ENCODE measurements at places on chromosomes 1 and 21.

GRCh38 chr1:78437941-78438340 lies 52.8 kb upstream of the PTGFR start:
- DNase-seq = no peak

GRCh38 chr1:43871181-43871910 lies 62.3 kb upstream of the ARTN start:
- DNase-seq = no peak

- DNase-seq = no peak
These were observed 95.3 kb downstream of the C1orf21 start for GRCh38 chr1:184482136-184482535.

GRCh38 chr1:182139496-182139895 lies 78.0 kb upstream of the ZNF648 start:
- DNase-seq = no peak

DNA sequence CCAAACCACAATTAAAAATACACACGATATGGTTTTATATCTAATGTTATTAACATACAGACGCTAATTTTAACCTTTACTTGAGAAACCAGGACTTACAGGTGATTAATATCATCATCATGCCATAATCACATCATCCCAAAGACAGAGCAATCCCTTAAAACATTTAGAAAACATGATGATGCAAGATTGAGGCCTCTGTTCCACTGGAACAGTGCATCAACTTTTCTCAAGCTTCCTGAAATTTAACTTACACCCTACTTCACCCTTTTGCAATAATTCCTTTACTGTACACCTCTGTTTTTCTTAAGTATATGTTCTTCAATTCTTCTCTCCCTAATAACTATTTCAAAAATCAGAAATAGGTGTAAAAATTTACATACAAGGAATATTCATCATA lies 38.1 kb downstream of the KDM5B start:
- no peak for DNase-seq

DNA sequence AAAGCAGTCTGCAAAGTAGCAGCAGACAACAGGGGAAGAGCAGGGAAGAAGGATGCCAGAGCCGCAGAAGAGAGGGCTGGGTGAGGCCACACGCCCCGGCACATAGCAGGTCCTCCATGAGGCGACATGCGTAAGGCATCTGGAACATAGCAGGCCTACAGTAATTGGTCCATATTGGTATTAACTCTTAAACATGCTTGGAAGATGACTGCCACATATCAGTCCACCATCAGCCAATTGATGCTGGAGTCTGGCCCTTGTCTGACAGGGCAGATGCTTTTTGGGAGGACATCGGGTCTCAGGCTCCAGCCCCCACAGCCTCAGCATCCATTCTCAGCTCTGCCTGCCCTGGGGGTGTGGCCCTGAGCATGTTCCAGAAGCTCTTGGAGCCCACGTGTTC lies 93.7 kb downstream of the TAS1R2 start:
- DNase-seq = no peak

GRCh38 chr1:22344329-22344630 lies 107.4 kb upstream of the ZBTB40 start:
- no peak for DNase-seq

GRCh38 chr1:32336963-32337675 lies 1.1 kb upstream of the MARCKSL1 start:
- no peak for DNase-seq

- DNase-seq = no peak
These were observed 376.5 kb downstream of the ADGRL2 start for GRCh38 chr1:82177192-82177591.

DNA sequence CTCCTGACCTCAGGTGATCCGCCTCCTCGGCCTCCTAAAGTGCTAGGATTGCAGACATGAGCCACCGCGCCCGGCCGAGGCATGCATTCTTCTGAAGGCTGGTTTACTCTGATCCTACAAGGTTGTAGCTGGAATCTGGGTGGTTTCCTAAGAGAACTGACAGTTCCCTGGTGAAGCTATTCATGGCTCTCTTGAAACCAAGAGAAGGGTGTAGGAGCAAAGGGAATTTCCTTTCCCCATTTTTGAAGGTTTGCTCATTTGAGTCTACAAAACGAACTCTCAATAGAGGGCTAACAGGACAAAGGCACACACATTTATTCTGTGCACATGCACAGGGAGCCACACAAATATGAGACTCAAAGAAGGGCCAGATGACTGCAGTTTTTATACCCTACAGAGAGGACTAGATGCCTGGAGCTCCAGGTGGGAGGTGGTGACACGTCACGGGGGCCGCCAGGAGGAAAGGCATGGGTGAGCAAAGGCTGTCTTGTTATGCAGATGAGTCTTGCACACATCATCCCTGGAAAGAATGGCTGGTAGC lies 49.5 kb upstream of the ERRFI1 start:
- DNase-seq = no peak

GRCh38 chr1:63674865-63675419 lies 81.7 kb downstream of the PGM1 start:
- no peak for DNase-seq

DNA sequence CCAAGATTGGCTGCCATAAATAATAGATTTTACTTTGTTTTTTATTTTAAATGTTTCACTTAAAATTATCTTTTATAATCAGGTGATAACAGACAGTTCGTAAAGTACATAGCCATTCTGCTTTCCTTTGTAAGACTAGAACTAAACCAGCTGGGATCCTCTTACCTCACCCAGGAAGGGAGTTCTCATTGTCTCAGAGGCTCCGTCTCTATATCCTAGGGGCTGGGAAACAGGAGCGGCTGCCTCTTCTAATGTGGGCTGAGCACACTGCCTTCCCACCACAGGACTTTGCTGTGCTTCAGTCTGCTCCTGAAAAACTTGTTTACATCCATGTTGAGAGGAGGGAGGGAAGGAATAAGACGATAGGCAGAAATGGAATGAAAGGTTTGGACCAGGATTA lies 45.6 kb upstream of the PGD start:
- DNase-seq = no peak

DNA sequence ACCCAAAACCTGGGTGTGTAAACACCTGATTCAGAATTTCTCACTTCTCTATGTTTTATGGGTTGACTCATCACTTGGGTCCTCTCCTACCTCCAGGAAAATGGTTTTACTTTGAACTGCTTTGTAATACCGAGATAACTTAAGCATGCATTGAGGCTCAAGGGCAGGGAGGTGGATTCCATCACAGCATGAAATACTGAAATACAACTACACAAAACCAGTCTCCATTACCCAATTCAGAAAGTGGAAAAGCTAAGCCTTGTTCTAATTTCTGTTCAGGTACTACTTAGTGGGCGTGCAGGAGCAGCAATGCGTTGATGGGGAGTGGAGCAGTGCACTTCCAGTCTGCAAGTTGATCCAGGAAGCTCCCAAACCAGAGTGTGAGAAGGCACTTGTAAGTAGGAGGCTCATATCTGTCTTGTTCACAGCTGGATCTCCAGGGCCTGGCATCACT lies 6.1 kb upstream of the C4BPA start:
- no peak for DNase-seq

GRCh38 chr1:215530401-215530984 lies 36.6 kb upstream of the KCTD3 start:
- DNase-seq = no peak

GRCh38 chr1:58293388-58293787 lies 253.1 kb downstream of the OMA1 start:
- DNase-seq = no peak

DNA sequence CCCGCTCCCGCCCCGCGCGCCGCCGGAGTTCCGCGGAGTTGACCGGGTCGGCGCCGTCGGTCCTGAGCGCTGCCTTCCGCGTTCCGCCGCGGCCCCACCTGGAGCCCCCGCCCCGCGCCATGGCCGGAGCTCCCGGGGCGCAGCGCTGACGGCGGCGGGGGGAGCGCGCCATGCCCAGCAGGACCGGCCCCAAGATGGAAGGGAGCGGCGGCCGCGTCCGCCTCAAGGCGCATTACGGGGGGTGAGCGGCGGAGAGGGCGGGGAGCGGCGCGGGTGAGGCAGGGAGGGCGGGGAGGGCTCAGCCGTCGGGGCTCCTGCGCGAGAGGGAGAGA lies 216 bp downstream of the PRKCZ start:
- no peak for DNase-seq

- no peak for DNase-seq
These were observed 5.0 kb downstream of the MTR start for GRCh38 chr1:236800002-236800620.

DNA sequence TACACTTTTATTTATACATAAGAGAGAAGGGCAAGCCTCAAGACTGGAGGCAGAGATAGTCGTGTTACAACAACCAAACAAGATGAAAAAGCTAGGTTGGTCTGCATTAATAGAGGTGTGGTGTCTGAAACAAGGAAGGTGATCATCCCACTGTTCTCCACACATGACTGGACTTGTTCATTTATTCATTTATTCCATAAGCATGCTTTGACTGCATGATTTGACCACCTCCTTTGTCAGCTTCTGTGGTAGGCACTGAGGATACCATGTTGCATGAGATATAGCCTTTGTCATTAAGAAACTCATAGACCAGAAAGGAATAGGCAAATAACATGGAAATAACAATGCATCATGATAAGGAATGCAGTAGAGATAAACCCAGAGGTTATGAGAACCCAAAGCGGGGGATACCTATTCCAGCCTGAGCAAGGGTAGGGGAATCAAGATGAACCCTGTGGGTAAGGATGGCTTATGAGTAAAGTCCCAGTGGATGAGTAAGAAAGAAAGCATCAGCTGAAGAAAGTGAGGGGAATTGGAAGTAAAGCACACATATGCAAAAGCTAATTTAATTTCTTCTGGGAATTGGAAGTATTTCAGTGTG lies 173.7 kb upstream of the FGGY start:
- DNase-seq = no peak

- DNase-seq = no peak
These were observed 10.9 kb downstream of the NR5A2 start for GRCh38 chr1:200038325-200038980.

GRCh38 chr1:247368490-247369145 lies 37.0 kb upstream of the ZNF496 start:
- no peak for DNase-seq

DNA sequence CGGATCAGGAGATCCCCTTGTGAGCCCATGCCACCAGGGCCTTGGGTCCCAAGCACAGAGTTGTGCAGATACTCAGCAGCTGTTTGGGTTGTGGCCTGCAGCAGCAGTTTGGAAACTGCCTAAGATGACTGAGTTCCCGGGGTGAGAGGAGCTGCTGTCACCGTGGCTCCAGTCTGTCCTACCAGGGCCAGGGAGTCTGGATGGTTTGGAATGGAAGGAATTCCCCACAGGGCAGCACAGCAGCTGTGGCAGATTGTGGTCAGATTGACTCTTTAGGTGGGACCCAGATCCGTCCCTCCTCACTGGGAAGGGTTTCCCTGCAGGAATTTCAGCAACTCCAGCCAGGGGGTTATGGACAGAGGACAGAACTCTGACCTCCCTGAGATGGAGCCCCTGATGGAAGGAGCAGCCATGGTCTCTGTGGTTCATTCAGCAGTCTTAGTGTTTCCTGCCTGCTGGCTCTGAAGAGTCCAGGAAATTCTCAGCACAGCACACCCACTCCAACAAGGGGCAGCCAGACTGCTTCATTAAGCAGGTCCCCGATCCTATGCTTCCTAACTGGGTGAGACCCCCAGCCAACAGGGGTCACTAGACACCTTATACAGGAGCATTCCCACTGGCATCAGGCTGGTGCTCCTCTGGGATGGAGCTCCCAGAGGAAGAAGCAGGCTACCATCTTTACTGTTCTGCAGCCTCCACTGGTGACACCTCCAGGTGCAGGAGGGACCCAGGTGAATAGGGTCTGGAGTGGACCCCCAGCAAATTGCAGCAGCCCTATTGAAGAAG lies 51.5 kb upstream of the TNFSF4 start:
- no peak for DNase-seq

DNA sequence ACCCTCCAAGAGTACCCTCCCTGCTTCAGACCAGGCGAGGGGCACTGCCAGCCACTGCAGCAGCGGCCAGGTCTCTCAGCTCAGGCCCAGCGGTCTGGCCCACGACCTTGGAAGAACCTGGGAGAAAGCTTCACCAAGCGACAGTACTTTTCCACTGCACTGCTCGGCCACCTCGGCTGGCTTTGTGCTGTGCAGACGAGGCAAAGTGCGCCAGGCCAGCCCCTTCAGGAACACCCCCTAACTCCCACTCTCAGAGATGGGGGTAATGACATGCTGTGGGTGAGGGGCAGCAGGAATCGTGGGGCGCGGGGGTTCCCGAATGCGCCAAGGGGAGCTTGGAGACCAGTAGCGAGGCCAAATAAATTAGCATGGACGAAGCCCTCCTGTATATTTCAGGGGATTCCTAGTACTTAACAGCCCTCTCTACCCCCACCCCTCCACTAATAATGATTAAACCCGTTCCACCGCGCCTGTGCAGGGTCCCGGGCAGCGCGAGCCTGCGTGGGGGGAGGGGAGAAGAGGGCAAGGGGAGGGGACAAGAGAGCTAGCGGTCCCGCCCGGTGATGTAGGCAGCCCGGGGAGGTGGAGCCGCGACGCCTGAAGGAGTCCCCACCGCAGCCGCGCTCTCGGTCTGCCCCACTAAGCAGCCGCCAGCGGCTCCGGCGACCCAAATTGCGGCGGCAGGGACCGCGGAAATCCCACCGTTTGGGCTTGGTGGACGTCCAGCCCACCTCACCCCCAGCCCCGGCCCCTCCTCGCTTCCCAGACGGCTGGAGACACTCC lies at the start of gene FAM43B:
Gene FAM43B, plus strand, starts transcription at position 629 of the 783 bp plus-strand sequence. CDS start 401 bp downstream, outside the sequence.
- DNase-seq = peak; percentile 73

DNA sequence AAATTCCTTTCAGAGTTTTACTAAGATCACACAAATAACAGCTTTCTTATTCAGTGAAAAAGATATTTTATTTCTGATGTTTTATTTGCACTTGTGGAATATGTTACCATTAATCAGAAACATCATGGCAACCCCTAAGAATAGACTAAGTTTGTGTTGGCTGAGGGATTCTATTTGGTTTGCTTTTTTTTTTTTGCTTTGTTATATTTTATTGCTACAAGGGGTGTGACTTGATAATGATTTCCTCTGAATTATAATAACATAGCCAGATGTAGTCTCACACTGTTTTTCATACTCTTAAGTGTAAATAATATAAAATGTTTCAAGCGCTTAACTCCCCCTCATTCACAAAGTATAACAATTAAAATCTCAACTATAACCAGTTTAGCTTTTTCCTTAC lies 20.0 kb downstream of the GLRX2 start:
- no peak for DNase-seq

GRCh38 chr1:220817907-220818306 lies 31.2 kb downstream of the MTARC1 start:
- DNase-seq = no peak

All from HEK293T (cell line).